ENCODE measurements at places on chromosomes 1 and 21.

GRCh38 chr21:35345954-35346353 lies 296.9 kb upstream of the RUNX1 start:
- DNase-seq, result no peak

DNA sequence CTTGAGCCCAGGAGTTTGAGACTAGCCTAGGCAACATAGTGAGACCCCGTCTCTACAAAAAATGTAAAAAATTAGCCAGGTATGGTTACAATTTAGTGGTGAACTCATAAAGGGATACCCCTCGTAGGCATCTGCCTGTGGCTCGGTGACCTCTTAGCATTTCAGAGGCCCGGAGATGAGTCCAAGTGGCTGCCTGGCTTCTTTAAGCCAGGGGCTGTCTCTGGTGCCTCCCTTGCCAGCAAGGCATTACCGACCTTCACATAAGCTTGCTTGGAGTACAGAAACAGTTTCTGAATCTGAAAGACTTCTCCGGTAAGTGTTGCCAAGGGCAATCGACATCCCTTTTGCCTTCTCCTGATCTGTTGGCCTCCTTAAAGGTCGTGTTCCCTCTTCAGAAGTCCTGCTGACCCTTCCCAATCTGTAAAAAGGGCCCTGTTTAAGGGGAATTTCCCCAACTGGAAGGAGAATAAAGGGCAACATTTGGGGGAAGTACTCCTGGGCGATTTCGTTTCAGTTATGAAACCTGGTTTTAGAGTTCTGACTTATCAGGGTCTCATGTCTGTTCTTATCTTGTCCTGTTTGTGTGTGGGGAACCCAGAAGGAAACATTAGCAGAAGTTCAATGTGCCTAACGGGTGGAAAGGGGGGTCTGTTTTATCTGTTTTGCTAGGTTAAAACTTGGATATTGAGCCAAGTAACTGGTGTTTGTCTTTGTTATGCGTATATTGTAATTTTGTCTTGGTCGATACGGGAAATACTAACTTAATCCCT lies 32.9 kb downstream of the KIFAP3 start:
- DNase-seq, result no peak

DNA sequence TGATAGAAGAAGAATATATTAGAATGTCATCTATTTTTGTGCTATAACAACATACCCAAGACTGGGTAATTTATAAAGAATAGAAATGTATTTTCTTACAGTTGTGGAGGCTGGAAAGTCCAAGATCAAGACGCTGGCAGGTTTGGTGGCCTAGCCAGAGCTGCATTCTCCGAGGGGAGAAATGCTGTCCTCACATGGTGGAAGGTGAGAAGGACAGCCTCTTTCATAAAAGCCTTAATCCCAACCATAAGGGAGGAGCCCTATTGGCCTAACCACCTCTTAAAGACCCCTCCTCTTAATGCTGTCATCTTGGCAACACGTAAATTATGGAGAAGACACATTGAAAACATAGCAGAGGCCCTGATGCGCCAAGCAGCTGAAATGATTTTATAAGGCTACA lies 60.1 kb upstream of the KAZN start:
- DNase-seq, result no peak

GRCh38 chr1:18578271-18578670 lies 52.4 kb upstream of the PAX7 start:
- no peak for DNase-seq

GRCh38 chr1:10724948-10725847 lies 71.2 kb downstream of the CASZ1 start:
- no peak for DNase-seq

- DNase-seq, result no peak
These were observed 219.5 kb downstream of the URB2 start for GRCh38 chr1:229845410-229846138.

DNA sequence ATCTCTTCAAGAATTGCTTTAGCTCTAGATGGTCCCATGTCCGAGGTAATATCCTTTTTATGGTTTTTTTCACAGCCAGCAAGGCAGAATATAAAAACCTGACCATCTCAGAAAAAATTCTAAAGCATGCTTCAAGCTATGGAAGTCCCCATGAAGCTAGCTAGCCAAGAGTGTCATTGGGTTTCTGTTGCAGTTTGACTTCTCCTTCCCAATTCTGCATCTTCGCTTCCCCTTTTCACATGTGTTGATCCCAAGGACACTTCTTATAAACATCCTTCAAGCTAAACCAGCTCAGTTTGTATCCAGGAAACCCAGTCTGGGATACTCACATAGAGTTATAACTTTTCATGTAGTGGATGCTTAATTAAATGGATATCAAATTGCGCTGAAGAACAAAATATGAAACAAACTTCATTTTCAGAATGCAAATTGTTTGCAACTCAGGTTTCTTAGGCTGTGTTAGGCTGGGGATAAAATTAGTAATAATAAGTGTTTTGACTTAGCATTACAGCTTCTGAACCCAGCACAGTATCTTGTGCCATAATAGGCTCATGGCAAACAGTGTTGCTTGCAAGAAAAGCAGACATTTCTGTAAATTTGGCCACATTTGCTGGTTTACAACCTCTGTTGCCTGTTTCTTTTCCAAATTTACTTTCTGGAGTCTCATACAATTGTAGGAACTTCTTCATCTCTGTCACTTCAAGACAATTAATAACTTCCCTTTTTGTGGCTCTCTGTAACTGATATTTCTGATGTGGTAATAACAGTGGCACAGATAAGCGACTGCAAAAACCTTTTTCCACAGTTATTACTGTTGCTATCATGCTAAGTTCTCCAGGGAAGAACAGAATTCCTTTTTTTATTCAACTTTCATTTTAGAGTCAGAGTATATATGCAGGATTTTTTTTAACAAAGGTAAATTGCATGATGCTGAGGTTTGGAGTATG lies 53.2 kb downstream of the NCAM2 start:
- DNase-seq, result no peak

- no peak for DNase-seq
These were observed 150.7 kb upstream of the ZNF644 start for GRCh38 chr1:91172541-91172940.

DNA sequence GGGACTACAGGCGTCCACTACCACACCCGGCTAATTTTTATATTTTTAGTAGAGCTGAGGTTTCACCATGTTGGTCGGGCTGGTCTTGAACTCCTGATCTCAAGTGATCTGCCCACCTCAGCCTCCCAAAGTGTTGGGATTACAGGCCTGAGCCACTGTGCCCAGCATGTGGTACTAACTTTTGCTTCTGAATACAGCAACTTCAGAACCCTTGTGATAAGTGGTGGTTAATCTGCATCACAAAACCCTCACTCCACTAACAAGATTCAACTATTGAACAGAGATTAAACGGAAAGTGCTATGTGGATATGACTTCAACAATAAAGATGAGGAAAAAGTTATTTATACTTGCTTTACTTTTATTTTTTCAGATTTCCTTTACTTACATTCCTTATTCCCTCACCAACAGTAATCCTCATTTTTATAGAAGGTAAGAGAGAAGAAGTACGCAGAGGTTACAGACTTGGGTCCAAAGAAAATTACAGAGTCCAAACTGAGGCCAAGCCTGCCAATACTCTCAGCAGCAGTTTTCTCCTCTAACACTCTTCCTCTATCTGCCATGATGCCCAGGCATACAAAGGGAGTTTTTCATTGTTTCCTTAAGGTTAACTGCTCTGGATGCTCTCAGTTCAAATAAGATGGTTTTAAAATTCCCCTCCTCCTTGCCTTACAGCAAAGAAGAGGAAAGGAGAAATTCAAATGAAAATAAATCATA lies 44.3 kb downstream of the SLC16A1 start:
- DNase-seq, result no peak

GRCh38 chr21:31493350-31493880 lies 149.4 kb upstream of the TIAM1 start:
- no peak for DNase-seq

- no peak for DNase-seq
These were observed 18.2 kb upstream of the PEX10 start for GRCh38 chr1:2430592-2430973.

- no peak for DNase-seq
These were observed 121.4 kb downstream of the TGFBR3 start for GRCh38 chr1:91764471-91765115.

DNA sequence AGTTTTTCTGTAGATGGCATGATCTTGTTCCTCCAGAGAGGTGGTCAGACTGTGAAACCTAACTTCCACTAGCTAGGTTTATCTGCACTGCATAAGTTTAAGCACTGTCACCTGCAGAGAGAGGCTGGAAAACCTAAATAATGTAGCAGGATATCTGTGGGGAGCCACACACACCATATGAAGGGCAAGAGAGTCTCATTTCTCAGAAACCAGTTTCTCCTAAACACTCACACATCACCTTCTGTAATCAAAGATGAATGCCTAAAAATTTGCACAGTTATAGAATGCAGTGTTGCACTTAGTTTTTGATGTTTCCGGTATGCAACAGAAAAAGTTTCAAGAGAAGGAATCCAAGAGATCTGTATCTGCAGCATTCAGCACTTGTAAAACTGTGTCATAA lies 654.6 kb downstream of the ADGRL2 start:
- DNase-seq, result no peak

DNA sequence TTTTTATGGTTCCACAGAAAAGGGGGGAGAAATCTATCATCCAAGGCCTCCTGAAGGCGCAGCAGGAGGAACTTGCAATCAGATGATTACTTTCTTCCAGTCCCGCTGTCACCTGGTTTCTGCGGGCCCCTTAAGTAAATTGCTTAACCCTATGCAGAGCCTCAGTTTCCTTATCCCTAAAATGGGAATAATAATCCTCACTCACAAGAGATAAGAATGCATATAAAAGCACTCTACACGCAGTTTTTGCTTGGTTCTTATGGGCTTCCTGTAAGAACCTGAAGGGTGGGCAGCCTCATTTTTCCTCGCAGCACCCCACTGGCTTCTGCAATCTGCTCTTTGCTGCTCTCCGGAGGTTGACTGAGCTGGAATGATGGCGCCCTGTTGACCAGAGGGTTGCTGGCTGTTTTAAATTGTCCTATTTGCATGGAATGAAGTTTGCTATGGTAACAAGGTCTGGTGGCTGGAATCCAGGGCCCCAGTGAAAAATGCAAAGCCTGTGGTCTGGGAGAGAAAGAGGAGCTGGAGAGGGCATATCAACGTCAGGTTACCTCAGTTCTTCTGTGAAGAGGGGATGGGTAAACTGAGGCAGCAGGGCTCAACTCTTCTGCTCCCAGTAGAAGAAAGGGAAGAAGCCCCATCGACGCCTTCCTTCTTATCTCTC lies 1.0 kb upstream of the KAZN start:
- no peak for DNase-seq

- no peak for DNase-seq
These were observed 854 bp upstream of the ZRANB2 start for GRCh38 chr1:71081697-71082080.

DNA sequence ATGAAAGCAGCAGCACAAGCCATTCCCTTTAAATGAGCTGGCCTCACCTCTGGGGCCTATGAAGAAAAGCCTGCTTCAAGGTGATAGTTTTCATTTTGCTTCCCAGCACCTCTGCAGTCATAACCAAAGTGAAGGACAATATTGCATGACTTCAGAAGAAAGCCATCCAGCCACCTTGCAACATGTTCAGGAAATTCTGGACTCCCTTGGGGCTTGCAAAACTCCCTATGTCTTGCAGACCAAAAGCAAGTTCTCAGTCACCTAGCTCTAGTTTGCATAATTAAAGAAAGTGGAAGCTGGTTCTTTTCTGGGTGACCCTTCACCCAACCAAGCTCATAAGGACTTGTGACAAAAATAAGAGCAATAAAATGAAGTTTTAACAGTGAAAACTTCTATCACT lies 87.6 kb downstream of the GFI1 start:
- no peak for DNase-seq

- no peak for DNase-seq
These were observed 133.2 kb downstream of the LRIG2 start for GRCh38 chr1:113205980-113206766.

DNA sequence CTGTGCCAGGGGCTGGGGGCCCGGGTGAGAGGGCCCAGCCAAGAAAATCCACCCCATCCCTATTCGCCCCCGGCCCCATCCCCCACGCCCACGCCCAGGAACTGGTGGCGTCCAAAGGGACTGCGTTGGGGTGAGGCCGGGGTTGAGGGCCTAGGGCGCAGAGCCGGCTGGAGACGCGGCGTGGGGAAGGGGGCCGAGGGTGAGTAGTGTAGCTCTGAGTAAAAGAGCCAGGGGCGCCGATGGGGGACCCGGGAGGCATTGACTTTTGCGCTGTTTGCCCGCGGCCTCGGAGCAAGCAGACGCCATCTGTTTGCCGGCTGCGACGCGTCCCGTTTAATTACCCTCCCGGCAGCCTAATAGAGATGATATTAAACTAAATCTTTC lies 3.5 kb upstream of the DMRTA2 start:
- DNase-seq, result no peak

GRCh38 chr1:227401562-227402342 lies 83.5 kb upstream of the CDC42BPA start:
- no peak for DNase-seq

DNA sequence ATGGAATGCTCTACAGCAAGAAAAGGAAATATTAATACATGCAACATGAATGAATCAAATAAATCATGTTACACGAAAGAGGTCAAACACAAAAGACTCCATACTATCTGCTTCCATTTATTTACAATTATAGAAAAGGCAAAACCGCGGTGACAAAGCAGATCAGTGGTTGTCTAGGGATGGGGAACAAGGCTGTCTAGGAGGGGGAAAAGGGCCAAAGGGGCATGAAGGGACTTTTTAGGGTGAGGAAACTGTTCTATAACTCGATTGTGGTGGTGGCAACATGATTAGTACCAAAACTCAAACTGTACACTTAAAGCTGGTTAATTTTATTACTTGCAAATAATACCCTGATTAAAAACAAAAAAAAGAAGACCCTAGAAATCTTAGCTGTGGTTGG lies 20.6 kb downstream of the CAPZB start:
- no peak for DNase-seq

DNA sequence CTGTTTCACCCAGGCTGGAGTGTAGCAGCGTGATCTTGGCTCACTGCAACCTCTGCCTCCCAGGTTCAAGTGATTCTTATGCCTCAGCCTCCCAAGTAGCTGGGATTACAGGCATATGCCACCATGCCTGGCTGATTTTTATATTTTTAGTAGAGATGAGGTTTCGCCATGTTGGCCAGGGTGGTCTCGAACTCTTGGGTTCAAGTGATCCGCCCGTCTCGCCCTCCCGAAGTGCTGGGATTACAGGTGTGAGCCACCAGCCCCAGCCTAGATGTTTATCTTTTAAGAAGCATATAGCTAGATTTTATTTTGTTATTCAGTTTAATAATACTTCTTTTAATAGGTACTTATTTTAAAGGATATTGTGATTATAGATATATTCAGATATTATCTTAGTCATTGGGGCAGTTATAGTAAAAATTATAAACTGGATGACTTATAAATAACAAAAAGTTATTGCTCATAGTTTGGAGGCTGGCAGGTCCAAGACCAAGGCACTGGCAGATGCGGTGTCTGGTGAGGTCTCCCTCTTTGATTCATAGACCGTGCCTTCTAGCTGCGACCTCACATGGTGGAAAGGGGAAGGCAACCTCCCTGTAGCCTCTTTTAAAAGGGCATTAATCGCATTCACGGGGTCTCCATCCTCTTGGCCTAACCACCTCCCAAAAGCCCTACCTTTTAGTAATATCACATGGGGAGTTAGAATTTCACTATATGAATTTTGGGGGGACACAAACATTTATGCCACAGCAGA lies 3.1 kb upstream of the KCNE2 start:
- no peak for DNase-seq

Measured in central memory CD8-positive, alpha-beta T cell (primary cell).